CD4-positive, alpha-beta memory T cell (primary cell): ENCODE measurements at places on chromosomes 2 and 18.

- no peaks in the 10 kb centered on the region for H3K4me1 ChIP-seq
- no peaks in the 10 kb centered on the region for H3K36me3 ChIP-seq
- no peaks in the 10 kb centered on the region for H3K27me3 ChIP-seq
- no peak for DNase-seq
- H3K27ac ChIP-seq: no peak overlapping the region
Measured at GRCh38 chr2:63790906-63791305, 50.8 kb upstream of the UGP2 start.

DNA sequence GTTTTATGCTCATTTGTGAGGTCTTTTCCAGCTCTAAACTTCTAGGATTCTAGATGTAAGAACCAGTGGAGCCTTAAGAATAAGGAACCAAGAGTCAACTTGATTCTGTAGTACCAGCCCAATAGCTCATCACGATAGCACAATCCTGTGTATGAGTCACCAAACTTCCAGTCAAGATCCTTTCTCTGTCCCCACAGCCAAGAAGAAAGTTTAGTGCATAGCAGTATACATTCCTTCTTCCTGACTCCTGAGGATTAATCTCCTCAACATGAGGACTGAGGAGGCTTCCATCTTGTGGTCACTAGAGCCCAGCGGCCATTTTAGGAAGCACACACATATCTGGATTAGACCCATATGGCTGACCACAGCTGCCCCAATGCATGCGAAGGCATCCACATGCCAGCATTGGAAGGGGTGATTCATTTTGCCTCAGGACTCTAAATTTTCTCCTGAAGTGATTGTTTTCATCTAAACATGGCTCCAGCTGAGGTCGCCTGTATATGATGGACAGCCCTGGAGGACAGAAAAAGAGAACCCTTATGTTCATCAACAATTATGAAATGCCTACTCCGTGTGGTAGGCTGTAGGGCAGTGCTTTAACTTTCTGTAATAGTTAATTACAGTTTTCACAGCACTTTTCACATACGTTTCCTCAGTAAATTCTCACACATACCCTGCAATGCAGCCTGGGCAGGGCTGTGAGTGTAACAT lies 53.5 kb downstream of the RASGRP3 start:
- no peak for DNase-seq
- no peaks in the 10 kb centered on the region for H3K36me3 ChIP-seq
- no peaks in the 10 kb centered on the region for H3K4me1 ChIP-seq
- H3K27me3 ChIP-seq: no peaks in the 10 kb centered on the region
- H3K27ac ChIP-seq: no peak overlapping the region

DNA sequence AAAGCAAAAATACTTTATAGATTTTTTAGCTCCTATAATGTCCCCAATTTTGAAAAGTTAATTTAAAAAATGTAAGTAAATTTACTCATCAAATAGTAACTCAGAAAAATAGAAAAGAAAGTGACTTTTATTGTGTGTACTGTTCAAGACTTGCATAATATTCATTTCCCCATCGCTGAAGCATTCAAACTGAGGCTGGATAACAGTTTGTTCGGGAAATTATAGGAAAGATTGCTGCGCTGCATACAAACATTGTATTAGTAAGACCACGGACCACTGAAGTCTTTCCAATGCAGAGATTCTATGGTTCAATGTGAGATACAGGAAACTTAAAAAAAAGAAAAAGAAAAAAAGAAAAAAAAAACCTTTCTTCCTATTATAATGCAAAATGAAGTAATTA lies 10.4 kb downstream of the STK17B start:
- H3K27me3 ChIP-seq: no peaks in the 10 kb centered on the region
- H3K4me1 ChIP-seq: peaks cover 95% of the 10 kb centered on the region

GRCh38 chr2:223888251-223888650 lies 50.9 kb upstream of the AP1S3 start:
- H3K27me3 ChIP-seq: no peaks in the 10 kb centered on the region
- no peak overlapping the region for H3K27ac ChIP-seq
- no peak overlapping the region for H3K4me3 ChIP-seq
- H3K4me1 ChIP-seq: no peaks in the 10 kb centered on the region
- DNase-seq: no peak

DNA sequence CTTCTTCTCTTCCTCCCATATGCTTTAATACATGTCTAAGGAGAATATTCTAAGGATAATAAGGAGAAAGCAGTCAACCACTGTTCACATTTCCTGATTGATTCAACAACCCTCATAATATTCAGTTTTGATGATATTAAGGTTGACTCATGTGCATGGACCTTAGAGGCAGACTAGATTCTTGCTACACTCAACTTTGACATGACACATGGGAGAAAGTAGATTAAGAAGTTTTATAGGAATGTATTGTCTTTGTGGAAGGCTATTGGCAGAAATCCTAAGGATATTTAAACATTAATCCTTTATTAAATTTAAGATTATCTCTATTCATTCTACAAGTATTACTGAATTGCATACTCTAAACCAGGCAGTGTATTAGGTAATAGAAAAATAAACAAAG lies 309.1 kb upstream of the CYRIA start:
- no peak overlapping the region for H3K27ac ChIP-seq
- no peaks in the 10 kb centered on the region for H3K27me3 ChIP-seq
- no peaks in the 10 kb centered on the region for H3K4me1 ChIP-seq
- H3K4me3 ChIP-seq: no peak overlapping the region
- DNase-seq: no peak

DNA sequence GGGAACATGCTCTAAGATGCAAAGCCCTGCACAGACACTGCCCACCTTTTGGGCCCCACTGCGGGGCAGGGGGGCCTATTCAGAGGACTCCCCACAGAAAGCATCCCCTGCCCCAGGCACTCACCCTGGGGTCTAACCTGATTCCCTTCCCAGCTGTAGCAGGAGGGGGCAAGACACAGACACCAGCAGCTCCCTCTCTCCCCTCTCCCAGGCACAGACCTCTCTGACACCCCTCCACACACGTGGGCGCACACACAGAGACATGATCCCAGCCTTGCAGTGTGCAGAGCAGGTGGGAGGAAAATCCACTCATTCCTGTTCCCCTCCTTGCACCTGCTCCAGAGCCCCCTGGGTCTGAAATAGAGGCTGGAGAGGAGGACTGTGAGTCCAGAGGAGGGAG lies 10.7 kb downstream of the TNS1 start:
- H3K4me1 ChIP-seq: no peaks in the 10 kb centered on the region
- H3K36me3 ChIP-seq: no peaks in the 10 kb centered on the region
- H3K27me3 ChIP-seq: no peaks in the 10 kb centered on the region
- no peak overlapping the region for H3K4me3 ChIP-seq
- no peak for DNase-seq

GRCh38 chr2:63639344-63639743 lies 50.6 kb downstream of the MDH1 start:
- no peaks in the 10 kb centered on the region for H3K27me3 ChIP-seq
- no peak overlapping the region for H3K27ac ChIP-seq
- no peaks in the 10 kb centered on the region for H3K36me3 ChIP-seq
- no peaks in the 10 kb centered on the region for H3K4me1 ChIP-seq
- H3K4me3 ChIP-seq: no peak overlapping the region
- no peak for DNase-seq

- no peaks in the 10 kb centered on the region for H3K4me1 ChIP-seq
- H3K4me3 ChIP-seq: no peak overlapping the region
- no peak for DNase-seq
Measured at GRCh38 chr2:101113441-101114267, 37.5 kb downstream of the TBC1D8 start.

DNA sequence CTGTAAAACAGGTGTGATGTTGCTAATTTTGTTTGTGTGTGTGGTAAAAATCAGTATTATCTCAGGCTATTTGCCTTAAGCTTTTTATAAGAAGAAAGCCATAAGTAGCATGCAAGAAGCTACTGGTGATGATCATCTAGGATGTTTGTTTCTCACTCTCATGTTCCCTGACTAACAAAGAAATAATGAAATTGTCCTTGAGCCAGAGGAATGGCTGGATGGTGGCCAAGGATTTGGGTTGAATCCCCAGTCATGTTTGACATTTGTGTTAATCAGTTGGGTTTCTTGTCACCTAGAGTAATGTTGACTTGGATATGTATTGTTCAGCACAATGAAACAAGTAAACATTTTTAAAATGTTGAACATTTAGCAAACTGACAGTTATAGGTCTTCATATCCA lies 496.8 kb upstream of the ZEB2 start:
- no peaks in the 10 kb centered on the region for H3K4me1 ChIP-seq
- no peak overlapping the region for H3K27ac ChIP-seq
- H3K4me3 ChIP-seq: no peak overlapping the region
- DNase-seq: no peak
- no peaks in the 10 kb centered on the region for H3K27me3 ChIP-seq
